ENCODE measurements at places on chromosomes 6 and 20.

- DNase-seq, result no peak
- H3K4me3 ChIP-seq, result no peak overlapping the region
- H3K27me3 ChIP-seq, result no peaks in the 10 kb centered on the region
- H3K36me3 ChIP-seq, result no peaks in the 10 kb centered on the region
Measured at GRCh38 chr20:22456109-22456508, 128.3 kb downstream of the FOXA2 start.

- H3K36me3 ChIP-seq, result peaks cover 12% of the 10 kb centered on the region
- no peaks in the 10 kb centered on the region for H3K27me3 ChIP-seq
- H3K4me1 ChIP-seq, result no peaks in the 10 kb centered on the region
- no peak overlapping the region for H3K4me3 ChIP-seq
- H3K27ac ChIP-seq, result no peak overlapping the region
Measured at GRCh38 chr6:169624785-169625184, 77.0 kb downstream of the WDR27 start.

DNA sequence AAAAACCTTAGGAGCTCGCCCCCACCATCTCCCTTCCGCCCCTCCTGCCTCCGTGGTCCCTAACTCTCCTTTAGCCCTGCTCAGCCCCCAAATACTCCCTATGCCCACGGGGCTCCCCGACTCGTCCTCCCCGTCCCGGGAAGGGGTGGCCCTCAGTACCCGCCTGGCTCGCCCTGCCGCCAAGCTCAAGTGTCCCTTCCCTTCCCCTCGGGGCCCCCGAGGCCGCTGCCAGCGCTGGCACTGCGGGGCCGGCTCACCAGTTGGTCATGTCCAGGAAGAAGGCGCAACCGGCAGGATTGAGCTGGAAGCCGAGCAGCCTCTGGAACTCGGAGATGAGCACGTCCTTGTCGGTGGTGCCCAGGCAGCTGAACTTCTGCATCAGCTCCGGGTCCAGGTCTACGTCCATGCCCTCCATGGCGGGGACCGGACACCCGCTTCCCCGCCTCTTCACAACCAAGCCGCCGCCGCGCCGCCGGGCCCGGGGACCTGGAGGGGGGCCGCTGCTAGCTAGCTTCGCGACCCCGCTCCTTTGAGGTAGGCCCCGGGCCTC lies 303 bp downstream of the ILRUN start:
- H3K27me3 ChIP-seq, result peaks cover 4% of the 10 kb centered on the region
- peaks cover 49% of the 10 kb centered on the region for H3K4me1 ChIP-seq
- no peaks in the 10 kb centered on the region for H3K36me3 ChIP-seq

- H3K4me1 ChIP-seq, result no peaks in the 10 kb centered on the region
- H3K27me3 ChIP-seq, result peaks cover 4% of the 10 kb centered on the region
- no peak for DNase-seq
- H3K27ac ChIP-seq, result no peak overlapping the region
- no peaks in the 10 kb centered on the region for H3K36me3 ChIP-seq
Measured at GRCh38 chr20:48281501-48281900, 496.2 kb upstream of the SULF2 start.

GRCh38 chr20:16066571-16066970 lies 506.7 kb downstream of the KIF16B start:
- no peak overlapping the region for H3K27ac ChIP-seq
- no peaks in the 10 kb centered on the region for H3K4me1 ChIP-seq
- H3K36me3 ChIP-seq, result no peaks in the 10 kb centered on the region
- H3K4me3 ChIP-seq, result no peak overlapping the region

DNA sequence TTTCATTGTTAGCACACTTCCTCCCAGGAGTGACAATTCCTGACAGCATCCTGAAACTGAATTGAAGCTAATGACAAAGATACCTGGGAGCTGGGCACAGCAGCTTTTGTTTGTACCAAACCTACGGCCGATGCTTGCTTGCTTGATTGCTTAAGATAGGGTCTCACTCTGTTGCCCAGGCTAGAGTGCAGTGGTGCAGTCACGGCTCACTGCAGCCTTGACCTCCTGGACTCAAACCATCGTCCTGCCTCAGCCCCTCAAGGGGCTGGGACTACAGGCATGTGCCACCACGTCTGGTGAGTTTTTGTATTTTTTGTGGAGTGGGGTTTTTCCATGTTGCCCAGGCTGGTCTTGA lies 84.7 kb upstream of the SCP2D1 start:
- no peak overlapping the region for H3K27ac ChIP-seq
- DNase-seq, result no peak
- no peaks in the 10 kb centered on the region for H3K27me3 ChIP-seq
- no peak overlapping the region for H3K4me3 ChIP-seq
- H3K4me1 ChIP-seq, result peaks cover 7% of the 10 kb centered on the region

- DNase-seq, result no peak
- peaks cover 7% of the 10 kb centered on the region for H3K36me3 ChIP-seq
Measured at GRCh38 chr6:157670466-157671186, 152.4 kb upstream of the SNX9 start.

GRCh38 chr20:56786503-56786902 lies 157.4 kb downstream of the TFAP2C start:
- no peaks in the 10 kb centered on the region for H3K36me3 ChIP-seq
- no peak overlapping the region for H3K4me3 ChIP-seq
- no peaks in the 10 kb centered on the region for H3K4me1 ChIP-seq
- no peak for DNase-seq
- no peaks in the 10 kb centered on the region for H3K27me3 ChIP-seq

DNA sequence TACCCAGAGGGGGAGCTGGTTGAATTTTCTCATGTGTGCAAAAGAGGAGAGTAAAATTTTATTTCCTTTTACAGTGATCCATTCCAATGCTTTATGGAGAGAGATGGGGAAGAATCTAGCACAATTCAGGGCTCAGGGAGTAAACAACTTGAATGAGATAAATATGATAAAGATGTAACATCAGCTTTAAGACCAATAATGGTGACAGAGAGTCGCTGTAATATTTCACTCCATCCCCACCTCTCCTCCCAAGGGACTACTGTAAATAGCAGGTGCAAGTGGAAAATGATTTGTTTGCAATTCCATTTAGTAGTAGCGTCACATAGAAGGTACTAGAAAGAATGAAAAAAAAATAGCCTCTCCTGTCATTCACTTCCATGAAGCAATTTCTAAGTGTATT lies 4.8 kb downstream of the CRISP3 start:
- H3K27me3 ChIP-seq, result no peaks in the 10 kb centered on the region
- H3K4me1 ChIP-seq, result no peaks in the 10 kb centered on the region
- no peak overlapping the region for H3K4me3 ChIP-seq
- no peak overlapping the region for H3K27ac ChIP-seq
- H3K36me3 ChIP-seq, result no peaks in the 10 kb centered on the region

DNA sequence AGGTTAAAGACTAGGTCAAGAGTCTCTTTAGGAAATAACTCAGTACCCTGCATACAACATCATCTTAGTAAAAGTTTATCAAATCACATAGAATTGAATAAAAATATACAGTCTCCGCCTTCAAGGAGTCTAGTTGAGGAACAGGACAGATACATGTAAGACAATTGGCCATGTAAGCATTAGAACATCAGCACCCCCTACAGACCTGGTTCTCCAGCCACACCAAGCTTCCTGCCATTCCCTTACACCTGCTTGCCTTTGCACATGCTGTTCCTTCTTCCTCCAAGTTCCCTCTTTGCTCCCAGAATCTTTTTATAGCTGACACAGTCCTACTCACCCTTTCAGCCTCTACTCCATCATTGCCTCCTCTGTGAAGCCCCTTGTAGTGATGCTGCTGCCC lies 187.8 kb upstream of the LRFN2 start:
- no peaks in the 10 kb centered on the region for H3K36me3 ChIP-seq
- no peak overlapping the region for H3K27ac ChIP-seq
- H3K4me1 ChIP-seq, result no peaks in the 10 kb centered on the region
- no peak for DNase-seq
- no peak overlapping the region for H3K4me3 ChIP-seq
- peaks cover 1% of the 10 kb centered on the region for H3K27me3 ChIP-seq

DNA sequence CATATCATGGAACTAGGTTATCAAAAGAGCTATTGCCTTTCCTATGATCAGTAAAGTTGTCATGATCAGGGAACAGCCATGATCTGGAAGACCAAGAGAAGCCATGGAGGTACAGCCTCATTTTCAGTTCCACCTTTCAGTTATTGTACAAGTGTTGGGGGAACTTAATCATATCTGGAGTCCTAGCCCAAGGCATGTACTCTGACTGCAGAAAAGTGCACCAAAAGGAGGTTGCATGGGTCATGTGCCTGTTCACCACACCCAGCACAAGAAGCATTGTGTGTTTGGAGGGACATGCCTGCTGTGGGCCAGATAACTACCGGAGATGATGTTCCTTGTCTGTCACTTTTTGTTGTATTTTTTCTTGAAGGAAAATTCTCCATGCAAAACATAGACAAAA lies 185.8 kb upstream of the MAN1A1 start:
- DNase-seq, result no peak
- no peaks in the 10 kb centered on the region for H3K36me3 ChIP-seq
- H3K4me1 ChIP-seq, result no peaks in the 10 kb centered on the region
- no peaks in the 10 kb centered on the region for H3K27me3 ChIP-seq
- H3K27ac ChIP-seq, result no peak overlapping the region
- H3K4me3 ChIP-seq, result no peak overlapping the region

DNA sequence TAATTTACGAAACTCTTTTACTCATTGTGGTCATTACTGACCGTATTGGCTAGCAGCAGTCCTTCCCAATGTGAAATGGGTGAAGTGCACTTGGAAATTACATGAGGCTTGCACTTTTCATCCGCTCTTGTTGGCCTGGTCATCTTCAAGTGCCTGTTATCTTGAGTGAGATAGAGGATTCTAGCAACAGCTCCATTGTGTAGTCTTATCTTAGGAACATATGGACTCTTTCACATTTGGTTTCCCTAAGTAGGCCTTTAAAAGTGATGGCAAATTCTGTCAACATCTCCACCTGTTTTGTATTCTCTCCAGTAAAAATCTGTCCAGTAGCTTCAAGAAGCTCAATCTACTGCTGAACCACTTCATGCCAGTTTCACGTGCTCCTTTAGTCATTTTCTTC lies 114.8 kb upstream of the MARCKS start:
- no peak for DNase-seq
- H3K36me3 ChIP-seq, result no peaks in the 10 kb centered on the region
- no peaks in the 10 kb centered on the region for H3K27me3 ChIP-seq
- H3K27ac ChIP-seq, result no peak overlapping the region

DNA sequence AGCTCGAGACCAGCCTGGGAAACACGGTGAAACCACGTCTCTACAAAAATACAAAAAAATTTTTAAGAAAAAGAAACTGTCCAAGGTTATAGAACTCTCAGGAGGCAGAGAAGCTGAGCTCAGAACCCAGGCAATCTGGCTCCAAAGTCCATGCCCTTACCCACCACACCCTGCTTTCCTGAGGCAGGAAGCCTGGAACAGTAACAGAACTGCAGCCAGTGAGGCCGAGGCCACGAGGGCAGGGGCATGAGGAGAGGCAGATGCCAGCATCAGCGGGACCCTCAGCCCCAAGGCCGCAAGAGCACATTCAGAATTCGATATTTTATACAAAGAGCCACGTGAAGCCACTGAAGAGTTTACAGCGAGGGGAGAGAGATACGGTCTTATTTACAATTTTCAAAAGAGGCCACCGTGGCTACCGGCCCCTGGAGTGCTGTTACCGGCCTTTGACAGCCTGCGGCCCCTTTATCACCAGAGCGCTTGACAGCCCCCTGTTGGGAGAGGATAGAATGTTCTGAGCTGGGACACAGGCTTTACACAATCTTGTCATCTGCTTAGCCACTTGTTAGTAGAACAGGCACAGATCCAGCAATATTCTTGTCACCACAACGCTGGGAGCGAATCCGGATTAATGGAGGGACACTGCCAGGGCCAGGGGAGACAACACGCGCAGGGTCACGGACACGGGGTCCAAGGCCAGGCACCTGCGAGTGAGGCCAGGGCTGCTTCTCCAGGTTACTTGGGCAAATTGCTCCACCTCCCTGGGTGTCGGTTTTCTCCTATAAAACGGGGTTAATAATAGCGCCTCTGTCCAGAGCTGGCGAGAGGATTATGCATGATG lies 5.6 kb downstream of the SPATA2 start:
- DNase-seq, result no peak
- peaks cover 7% of the 10 kb centered on the region for H3K36me3 ChIP-seq
- H3K27me3 ChIP-seq, result no peaks in the 10 kb centered on the region
- H3K4me3 ChIP-seq, result no peak overlapping the region

- no peaks in the 10 kb centered on the region for H3K4me1 ChIP-seq
- no peak overlapping the region for H3K27ac ChIP-seq
- H3K4me3 ChIP-seq, result no peak overlapping the region
- H3K27me3 ChIP-seq, result peaks cover 1% of the 10 kb centered on the region
Measured at GRCh38 chr20:1840817-1841553, 54.2 kb upstream of the SIRPA start.

Measured in immature natural killer cell (primary cell).